Pulmonary artery endothelial cell (primary cell): ENCODE measurements at places on chromosomes 4 and X.

DNA sequence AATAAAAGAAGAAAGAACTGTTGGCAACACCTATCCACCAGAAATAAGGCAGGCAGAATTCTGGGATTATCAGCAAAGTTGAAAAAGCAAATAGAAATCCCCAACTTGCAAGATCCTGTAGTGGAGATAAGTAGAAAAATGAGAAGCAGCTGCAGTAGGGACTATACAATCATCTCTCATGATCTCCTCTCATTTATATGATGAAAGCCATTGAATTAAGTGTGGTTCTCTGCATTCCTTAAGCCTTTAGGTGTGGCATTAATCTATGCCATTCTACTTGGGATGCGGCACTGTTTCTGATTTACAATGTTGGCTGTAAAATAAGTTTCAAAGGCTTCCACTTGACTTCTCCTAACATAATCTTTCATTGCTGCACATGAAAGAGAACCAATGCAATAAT, 869.8 kb downstream of the TRAM1L1 start:
- DNase-seq, result no peak

DNA sequence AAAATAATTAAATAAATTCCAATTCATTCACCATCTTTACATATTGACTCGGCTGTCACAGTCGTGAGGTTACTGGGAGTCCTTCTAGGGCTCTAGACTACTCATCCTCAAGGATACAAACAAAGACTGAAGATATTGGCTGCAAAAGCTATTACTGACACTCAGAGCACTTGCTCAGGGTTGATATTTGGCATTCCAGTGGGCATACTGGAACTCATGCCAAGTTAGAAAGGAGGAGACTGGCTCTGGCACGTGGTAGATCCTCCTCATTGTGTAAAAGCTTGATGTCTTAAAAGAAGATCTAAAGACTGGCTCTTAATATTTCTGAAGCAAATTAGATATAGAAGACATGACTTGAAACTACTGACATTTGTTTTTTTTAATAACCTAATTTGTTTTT, 172.7 kb downstream of the GPM6A start:
- DNase-seq, result no peak

GRCh38 chrX:2159393-2159792, 341.4 kb downstream of the DHRSX start:
- DNase-seq, result no peak

DNA sequence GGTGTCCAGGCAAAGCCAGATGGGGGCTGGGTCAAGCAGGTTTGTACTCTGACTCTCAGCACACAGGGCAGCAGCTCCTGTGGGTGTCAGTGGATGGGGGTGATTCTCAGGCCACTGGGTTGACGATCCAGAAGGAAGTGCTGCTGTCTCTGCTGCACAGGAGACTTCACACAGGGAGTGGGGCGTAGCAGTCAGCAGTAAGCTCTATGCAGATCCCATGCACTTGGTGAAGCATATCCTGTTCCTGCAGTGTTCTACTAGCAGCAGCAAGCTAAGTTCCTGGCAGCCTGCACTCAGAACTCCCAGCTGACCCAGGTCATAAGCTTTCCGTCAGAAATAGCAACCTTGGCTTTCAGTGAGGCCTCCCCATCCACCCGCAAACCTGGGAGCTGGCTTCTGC, 117.6 kb upstream of the NDST3 start:
- no peak for DNase-seq

DNA sequence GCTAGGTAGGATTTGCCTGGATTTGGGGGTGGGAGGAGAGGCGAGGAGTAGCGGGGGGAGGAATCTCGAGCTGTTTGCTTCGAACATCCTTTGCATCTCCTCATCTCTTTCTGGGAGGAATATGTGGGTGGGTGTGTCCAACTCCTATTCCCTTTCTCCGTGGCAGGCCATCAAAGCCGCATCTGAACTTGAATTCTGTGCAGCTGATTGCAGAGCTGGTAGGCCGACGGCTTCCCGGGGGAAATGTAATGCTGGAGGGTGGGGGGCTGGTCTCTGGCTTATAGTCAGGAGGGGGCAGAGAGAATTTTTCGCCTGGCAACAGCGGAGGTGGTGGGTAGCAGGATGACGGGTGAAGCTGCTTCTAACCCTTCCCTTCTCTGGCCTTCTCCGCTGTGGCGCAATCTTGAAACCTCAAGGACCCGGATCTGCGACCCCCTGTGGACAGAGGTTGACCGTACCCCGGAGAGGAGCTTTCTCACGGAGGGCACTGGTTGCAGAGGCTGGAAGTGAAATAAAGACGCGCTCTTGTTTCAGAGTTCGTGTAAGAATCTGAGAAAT, 628 bp downstream of the ZCCHC12 start:
- DNase-seq, result no peak

- no peak for DNase-seq
Measured at GRCh38 chr4:14871676-14872430, 130.4 kb upstream of the CPEB2 start.

DNA sequence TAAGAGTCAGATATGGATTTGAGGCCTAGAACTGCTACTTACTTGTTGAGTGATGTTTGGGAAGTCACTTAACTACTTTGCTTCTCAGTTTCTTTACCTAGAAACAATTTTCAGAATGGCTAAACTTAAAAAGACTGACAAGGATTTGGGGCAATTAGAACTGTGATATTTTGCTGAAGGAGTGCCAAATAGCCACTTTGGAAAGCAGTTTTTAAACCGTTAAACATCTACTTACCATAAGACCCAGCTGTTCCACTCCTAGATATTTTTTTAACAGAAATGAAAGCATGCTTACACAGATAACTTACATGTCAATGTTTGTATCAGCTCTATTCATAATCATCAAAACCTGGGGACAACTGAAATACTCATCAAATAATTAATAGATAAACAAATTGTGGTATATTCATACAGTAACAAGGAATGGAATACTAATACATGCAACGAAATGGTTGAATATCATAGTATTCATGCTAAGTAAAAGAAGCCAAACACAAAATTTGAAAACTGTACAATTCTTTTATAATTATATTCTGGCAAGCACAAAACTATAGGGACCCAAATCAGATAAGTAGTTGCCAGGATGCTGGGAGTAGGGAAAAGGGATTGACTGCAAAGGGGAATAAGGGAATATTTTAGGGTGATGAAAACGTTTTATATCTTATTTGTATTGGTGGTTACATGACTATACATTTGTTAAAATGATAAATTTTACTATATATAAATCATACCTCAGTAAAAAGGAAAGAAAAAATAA, 24.0 kb downstream of the RPA4 start:
- no peak for DNase-seq
